Immature natural killer cell (primary cell): ENCODE measurements at places on chromosomes 13 and 19. TPM values are rescaled to one million over a fixed set of nuclear protein-coding genes. Genes with fewer than 3 reads are reported as not detected.

DNA sequence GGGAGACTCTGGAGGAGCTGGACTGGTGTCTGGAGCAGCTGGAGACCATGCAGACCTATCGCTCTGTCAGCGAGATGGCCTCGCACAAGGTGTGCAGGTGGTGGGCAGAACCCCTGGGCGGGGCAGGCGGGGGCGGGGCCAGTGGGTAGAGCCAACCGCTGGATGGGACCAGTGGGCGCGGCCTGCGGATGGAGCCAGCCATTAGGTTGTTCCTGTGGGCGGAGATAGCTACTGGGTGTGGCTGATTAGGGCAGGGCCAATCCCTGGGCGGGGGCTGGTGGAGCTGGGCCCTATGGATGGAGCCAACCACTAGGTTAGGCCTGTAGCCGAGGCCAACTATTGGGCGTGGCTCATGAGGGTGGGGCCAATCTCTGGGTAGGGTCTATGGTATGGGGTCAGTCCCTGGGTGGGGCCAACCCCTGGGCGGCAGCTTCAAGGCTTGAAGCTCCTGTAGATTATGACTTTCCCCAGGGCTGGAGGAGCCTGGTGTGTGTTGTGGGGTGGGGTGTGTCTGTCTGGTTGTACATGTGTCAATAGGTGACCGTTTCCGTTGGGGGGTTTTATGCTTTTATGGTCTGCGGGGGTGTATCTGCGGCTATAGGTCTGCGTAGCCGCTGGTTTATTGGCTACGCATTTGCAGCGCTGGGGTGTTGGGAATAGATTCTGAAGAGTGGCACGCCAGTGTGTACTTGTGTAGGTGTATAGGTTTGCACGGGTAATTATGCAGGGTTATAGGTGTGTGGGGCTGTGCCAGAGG lies 30.7 kb downstream of the PDE4A start:
- DNase-seq = no peak

The ZNF836 gene
- 15.9 TPM for polyA plus RNA-seq

The NFKBIB gene
- polyA plus RNA-seq = 10.0 TPM

DNA sequence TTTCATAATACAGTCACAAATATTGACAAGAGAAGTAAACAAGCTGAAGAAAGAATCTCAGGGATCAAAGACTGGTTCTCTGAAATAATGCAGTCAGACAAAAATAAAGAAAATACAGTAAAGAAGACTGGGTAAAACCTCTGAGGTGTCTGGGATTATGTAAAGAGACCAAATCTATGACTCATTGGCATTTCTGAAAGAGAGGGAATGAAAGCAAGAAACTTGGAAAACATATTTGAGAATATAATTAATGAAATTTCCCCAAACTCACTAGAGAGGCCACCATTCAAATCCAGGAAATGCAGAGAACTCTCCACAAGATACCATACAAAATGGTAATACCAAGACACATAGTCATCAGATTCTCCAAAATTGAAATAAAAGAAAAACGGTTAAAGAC lies 53.0 kb upstream of the GPC6 start:
- DNase-seq = no peak

DNA sequence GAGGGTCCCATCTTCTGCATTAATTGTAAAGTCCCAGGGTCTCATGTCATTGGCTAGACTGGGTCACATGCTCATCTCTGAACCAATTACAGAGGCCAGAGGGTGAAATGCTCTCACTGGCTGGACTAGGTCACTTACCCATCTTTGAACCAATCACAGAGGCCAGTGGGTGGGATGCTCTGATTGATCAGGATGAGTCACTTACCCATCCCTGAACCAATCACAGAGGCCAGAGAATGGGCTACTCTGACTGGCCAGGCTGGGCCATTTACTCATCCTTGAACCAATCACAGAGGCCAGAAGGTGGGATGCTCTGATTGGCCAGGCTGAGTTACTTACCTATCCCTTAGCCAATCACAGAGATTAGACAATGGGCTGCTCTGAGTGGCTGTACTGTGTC lies 5.3 kb downstream of the MISP start:
- no peak for DNase-seq

- DNase-seq = no peak
These were observed 110.1 kb downstream of the FGF14 start for GRCh38 chr13:102291587-102292218.

DNA sequence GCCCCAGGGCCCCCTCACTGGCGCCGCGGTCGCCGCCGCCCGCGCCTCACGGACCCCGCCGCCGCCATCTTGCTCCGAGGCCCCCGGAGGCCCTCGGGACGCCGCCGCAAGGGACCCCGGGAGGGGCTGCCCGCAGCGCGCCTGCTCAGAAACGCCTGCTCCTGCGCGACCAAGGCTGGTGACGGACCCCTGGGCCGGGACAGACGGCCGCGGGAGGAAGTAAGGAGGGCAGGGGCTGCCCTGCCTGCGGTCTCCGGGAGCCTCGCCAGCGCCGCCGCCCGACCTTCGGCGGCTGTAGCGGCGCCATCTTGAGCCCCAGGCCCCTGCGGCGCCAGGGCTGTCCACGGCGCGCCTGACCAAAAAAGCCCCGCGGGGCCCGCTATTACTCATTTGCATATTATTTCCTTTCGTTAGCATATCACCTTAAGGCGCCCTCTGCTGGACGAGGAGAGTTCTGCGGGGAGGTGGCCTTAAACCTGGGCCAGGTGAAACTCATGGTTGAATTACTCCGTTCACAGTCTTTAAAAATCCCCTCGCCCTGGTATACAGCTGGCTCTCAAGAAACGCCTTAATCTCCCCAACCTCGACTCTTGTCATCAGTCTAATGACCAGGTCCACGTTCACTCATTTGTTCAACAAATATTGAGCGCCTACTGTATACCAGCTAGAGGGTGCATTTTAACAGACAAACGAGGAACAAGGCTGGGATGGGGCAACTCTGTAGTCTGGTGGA lies at the start of gene REXO1:
Gene REXO1, minus strand, starts transcription at position 85 of the 733 bp plus-strand sequence. CDS start 125 bp downstream, outside the sequence.
- peak; percentile 98 for DNase-seq

DNA sequence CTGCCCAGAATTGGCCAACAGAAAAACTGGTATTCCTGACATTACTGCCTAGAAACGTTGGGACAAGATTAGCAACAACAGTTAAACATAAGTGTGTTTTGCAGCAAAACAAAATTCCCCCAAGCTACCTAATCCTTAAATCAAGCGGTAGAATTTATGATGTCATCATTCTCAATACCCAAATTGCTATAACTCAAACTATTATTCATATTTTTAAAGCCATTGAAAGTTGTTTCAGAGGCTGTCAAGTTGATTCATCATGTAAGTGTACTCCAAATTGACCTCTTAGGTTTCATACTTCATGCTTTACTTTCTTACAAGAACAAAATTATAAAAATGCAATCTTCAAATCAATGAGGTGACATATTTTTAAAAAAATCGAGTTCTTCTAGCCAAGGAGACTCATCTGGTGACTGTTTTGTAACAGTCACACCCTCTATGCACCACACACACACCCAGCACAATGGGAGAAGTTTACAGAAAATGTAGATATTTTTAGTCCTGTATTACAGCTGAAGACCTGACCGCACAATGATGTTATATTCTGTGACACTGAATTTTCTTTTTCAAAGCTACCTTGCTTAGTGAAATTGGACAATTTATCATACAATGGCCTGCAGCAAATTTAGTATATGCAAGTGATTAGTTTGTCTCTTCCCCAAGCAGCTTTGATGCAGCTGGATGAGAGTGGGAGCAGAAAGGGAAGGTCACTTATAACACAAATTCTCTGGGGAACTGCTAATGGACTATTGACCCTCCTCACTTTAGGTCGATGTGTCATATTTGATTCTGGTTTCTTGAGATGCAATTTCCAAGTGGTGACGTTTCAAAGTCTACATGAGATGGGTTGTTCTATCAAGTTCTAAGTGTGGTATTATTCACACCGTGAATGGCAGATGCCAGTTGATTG lies 345.3 kb upstream of the OBI1 start:
- DNase-seq = no peak

The ZNF667 gene
- 0.32 TPM for polyA plus RNA-seq
